ENCODE measurements at places on chromosomes 6 and 20. TPM values are rescaled to one million over a fixed set of nuclear protein-coding genes. Genes with fewer than 3 reads are reported as not detected.

The GGTLC1 gene
- total RNA-seq = not detected

The CUL7 gene
- total RNA-seq = 49.3 TPM

The C20orf204 gene
- total RNA-seq = not detected

The SAMD10 gene
- total RNA-seq = 2.1 TPM

The RBM24 gene
- 5.5 TPM for total RNA-seq

The DEFB132 gene
- total RNA-seq = not detected

The PXDC1 gene
- total RNA-seq = 39.5 TPM

The HCRTR2 gene
- total RNA-seq = not detected

The RSPH4A gene
- under 0.01 TPM for total RNA-seq

The KCNK17 gene
- not detected for total RNA-seq

The CRISP3 gene
- not detected for total RNA-seq

The ASIP gene
- not detected for total RNA-seq

The SYTL3 gene
- total RNA-seq = 3.2 TPM

The C6orf141 gene
- 7.5 TPM for total RNA-seq

The DLL1 gene
- total RNA-seq = under 0.01 TPM

The ADGRF5 gene
- not detected for total RNA-seq

The CALHM5 gene
- total RNA-seq = 0.58 TPM

The NNAT gene
- total RNA-seq = 4.6 TPM

The TXLNB gene
- under 0.01 TPM for total RNA-seq

The PEX3 gene
- 17.9 TPM for total RNA-seq

The STMND1 gene
- not detected for total RNA-seq

The TP53INP2 gene
- 5.7 TPM for total RNA-seq

The FERMT1 gene
- 7.5 TPM for total RNA-seq

The TRERF1 gene
- 7.5 TPM for total RNA-seq

The PIGT gene
- 67.5 TPM for total RNA-seq

The CFAP61 gene
- not detected for total RNA-seq

The FOXQ1 gene
- total RNA-seq = not detected

The BCL2L1 gene
- total RNA-seq = 131 TPM

The DNMT3B gene
- 1.7 TPM for total RNA-seq

The TMC2 gene
- not detected for total RNA-seq

The CLPSL1 gene
- not detected for total RNA-seq

The RGS19 gene
- total RNA-seq = 20.2 TPM

The C20orf141 gene
- total RNA-seq = not detected

The TBX18 gene
- 6.3 TPM for total RNA-seq

All from myometrial cell (primary cell).